Activated naive CD4-positive, alpha-beta T cell (primary cell): ENCODE measurements at places on chromosomes 2 and 18.

- DNase-seq, result no peak
These were observed 163.0 kb upstream of the NOSTRIN start for GRCh38 chr2:168639441-168639898.

GRCh38 chr2:16496426-16497388 is 168.9 kb downstream of the CYRIA start:
- no peak for DNase-seq

- no peak for DNase-seq
These were observed 338.7 kb downstream of the CDH2 start for GRCh38 chr18:27838225-27838624.

- no peak for DNase-seq
These were observed 7.3 kb upstream of the CHN1 start for GRCh38 chr2:175012516-175012915.

DNA sequence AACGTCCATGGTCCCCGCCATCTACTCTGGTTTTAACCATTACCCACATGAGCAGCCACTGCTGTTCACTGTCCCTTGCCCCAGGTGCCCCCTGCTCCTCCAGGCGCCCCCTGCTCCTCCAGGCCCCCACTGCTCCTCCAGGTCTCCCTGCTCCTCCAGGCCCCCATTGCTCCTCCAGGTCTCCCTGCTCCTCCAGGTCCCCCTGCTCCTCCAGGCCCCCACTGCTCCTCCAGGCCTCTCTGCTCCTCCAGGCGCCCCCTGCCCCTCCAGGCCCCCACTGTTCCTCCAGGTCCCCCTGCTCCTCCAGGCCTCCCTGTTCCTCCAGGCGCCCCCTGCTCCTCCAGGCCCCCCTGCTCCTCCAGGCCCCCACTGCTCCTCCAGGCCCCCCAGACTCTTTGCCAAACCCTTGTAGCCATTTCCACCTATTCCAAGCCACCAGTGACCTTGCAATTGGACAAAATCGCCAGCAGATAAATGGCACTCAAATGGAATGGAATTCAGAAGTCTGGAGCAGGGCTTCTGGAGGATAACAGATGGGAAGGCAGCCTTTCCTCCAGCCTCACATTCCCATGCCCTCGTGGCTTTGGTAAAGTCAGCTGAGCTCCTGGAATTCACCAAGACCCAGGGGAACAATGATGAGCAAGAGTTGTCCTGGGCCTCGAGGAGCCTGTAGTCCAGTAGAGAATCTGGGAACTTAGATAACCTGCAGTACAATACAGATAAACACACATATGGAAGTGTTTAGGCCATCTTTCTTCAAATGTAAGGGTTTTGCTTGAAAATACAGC is 13.3 kb upstream of the RPL31 start:
- DNase-seq, result no peak

DNA sequence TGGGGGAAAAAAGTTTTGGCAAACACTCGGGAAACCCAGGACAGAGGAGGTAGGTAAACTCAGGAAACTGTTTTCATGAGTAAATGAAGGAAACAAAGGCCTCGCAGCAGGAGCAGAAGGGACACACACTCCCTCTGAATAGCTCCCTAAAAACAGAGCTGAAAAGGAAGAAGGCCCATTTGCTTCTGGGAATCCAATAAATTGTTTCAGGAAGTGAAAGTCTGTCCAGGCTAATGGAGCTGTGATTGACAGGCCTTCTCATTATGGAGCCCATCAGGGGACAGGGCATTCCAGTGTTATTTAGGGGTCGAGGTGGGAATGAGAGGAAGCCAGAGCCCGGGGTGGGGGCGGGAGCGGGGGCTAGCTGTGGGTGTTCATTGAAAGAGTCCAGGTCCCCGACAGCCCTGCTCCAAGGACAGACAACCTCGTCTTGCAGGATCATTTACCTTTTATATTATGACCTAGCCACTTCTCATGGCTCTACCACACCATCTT is 81.2 kb downstream of the GBX2 start:
- no peak for DNase-seq
